Fibroblast of skin of left biceps (primary cell): ENCODE measurements at places on chromosomes 2 and 18.

DNA sequence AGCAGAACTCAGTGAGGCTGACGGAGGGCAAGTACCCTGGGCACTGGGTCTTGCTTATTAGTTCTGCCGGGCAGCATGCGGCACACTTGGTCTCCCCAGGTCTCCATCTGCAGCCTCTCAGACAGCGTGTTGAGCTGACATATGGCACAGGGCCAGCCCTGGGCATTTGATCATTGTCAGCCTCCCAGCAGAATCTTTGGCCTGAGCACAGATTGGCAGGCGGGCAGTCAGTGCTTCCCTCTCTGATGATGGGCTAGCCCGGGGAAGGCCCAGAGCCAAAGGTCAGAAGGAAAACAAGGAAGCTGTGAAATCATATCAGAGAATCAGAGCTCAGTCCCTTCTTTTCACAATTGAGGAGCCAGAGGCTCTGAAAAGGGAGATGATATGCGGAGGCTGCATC lies 150.1 kb upstream of the LRRTM1 start:
- DNase-seq: no peak

DNA sequence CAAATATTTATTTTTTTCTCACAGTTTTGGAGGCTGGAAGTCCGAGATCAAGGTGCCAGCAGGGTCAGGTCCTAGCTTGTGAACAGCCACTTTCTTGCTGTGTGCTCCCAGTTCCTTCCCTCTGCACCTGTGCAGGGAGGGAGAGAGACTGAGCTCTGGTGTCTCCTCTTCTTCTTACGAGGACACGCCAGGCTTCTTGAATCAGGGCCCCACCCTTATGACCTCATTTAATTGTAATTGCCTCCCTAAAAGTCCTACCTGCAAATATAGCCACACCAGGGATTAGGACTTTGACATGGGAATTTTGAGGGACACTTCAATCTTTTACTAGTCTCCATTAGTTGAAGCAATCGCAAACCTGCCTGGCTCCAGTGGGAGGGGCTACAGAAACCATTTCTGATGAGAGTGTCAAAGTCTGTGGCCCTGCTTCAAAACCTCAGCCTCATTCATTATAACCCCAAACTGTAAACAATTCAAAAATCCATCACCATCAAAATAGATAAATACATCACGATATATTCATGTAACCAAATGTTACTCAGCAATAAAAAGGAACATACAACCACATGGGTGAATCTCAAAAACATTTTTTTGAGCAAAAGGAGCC lies 18.2 kb upstream of the SEH1L start:
- no peak for DNase-seq

- peak; percentile 37 for DNase-seq
These were observed 570.1 kb downstream of the PLCL1 start for GRCh38 chr2:198374375-198375082.

DNA sequence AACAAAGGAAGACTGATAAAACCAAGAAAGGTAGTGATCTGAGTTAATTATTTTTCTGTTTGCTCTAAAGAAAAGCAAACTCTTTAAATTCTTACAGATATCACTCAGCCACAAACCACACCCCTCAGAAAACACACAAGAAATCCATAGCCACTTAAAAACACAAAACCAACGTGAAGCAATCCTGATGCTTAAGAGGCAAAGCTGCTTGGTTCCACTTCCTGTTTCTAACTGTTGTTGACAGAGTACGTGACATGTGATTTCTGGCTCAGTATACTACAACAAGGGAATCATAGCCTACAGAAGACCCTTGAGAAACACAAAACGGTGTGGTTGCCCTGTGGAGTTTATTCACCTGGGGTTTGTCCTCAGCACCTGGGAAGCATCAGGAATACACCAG lies 240.9 kb upstream of the APCDD1 start:
- no peak for DNase-seq

DNA sequence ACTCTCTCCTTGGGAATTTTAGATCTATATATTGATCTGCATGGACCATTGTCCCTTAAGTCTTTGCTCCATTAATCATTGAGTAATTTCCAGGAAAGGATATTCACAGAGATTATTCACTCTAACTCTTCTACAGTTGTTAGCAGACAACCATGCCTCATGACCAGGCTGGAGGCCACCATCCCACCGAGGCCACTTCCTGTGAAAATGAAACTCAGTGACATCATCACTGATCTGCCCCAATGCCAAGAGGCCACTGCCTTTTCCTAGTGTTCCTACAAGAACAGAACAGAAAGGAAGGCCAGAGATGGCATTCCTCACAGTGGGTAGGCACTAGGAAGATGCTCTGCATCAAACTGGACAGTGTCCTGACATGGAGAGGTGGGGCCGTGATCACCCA lies 161.3 kb downstream of the DTNA start:
- no peak for DNase-seq

DNA sequence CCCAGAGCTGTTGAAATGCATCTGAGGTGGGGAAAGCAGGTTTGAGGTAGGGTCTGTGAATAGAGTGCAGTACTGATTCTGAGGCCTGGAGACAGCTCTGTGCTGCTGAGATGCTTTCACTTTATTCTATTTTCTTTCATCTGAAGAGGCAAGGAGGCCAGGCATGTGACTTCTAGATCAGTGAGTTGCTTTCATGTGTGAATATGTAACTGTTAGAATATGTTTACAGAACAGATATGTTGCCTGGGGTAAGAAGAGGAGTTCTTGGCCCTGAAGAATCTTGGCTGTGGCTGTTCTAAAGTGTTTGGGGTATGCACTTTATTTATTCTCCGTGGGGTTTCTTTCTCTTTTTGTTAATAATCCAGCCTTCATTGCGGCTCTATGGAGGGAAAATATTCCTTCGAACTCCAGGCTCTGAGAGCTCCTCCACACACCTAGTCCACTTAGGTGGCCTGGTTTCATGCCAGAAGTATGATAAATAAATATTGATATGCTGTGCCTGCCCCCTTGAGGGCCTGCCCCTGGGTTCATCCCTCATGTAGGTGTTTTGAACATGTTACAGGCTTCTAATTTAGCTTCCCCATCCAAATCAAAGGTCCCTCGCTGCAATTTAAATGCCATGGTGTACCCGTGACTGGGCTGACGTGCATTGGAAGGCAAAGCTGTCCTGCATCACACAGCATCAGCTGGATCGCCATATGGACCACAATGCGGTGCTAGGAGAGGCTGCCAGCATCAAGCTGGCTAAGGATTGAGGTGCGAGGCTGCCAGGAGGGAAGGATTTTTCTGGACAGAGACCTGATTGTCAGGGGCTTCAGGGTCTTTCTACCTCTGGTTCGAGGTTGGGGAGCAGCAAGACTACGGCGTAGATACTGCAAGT lies 102.9 kb downstream of the PRKCE start:
- DNase-seq: no peak

DNA sequence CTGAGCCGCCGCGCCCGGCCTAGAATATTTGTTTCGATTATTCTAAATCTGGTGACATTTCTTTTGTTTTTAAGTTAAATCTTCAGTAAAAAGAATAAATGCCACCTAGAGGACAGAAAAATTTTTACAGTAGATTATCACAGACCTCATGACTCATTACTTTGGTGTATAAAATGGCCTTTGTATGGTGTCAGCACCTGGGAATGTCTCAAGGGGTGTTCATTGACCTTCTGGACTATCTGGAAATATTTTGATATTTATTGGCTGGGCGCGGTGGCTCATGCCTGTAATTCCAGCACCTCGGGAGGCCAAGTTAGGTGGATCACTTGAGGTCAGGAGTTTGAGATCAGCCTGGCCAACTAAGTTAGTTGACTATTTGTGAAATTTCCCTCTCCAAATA lies 30.3 kb upstream of the SLC30A6 start:
- DNase-seq: peak; percentile 52

- no peak for DNase-seq
These were observed 136.6 kb upstream of the GLI2 start for GRCh38 chr2:120599072-120599471.

- DNase-seq: no peak
These were observed 31.1 kb downstream of the DSG4 start for GRCh38 chr18:31407649-31408048.

DNA sequence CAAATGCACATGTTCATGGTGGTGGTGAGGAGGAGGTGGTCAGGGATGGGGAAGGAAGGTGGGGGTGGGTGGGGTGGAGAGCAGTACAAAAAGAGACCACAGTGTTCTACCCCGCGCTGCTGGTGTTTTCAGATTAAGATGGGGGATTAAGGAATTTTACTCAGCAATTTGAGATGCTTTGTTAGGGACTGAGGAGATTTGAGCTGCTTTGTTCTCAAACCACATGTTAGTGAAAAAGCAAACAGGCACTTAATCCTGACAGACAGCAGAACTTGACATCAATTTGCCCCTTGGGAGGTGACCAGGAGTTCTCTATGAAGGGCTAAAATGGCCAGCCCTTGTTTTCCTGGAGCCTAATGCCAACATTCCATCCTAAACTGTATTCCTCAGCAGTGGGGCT lies 244.5 kb downstream of the MEIS1 start:
- DNase-seq: no peak

GRCh38 chr2:81266106-81266505 lies 961.6 kb upstream of the LRRTM1 start:
- no peak for DNase-seq

DNA sequence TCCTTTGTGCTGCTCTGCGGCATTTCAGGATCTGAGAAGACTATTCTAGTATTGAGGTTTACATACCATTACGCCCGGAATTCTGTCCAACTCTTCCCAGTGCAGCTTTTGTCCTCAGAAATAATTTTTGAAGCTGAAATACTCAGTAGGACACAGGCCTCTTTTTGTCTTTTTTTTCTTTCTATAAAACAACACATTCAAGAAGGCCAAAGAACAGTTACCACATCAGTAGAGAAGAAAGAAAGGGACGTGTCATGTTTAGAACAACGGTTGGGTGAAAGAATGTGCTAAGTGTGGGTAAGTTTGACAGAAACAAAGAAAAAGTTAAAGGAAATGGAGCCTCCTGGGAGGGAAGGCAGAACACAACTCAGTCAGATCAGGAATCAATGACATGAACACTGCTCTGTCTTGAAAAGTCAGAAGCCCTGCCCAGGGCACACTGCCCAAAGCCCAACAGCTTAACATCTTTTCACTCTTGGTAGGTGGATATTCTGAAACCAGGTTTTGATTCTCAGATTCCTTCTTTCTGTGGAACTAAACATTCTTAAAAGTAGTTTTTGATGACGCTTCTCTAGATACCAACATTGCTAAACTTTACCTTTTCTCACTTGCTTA lies 198.6 kb upstream of the CWC22 start:
- DNase-seq: no peak

DNA sequence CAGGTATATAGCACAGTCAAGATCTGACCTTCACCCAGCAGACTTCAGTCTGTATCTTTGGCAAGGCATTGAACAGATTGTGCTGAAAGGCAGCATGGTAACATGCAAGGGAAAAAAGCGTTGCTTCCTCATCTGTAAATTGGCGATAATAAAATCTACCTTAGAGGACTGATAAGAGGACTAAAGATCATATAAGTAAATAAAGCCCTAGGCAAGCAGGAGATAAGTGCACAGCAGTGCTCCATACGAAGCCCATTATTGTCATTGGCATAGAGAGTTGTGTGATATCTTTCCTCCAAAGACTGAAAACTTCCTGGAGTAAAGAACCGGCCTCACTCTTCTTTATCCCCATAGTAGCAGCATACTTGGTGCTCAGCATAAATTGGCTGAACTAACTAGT lies 162.6 kb downstream of the ANKRD44 start:
- DNase-seq: no peak

- no peak for DNase-seq
These were observed 56.8 kb upstream of the KIDINS220 start for GRCh38 chr2:8893978-8894820.

DNA sequence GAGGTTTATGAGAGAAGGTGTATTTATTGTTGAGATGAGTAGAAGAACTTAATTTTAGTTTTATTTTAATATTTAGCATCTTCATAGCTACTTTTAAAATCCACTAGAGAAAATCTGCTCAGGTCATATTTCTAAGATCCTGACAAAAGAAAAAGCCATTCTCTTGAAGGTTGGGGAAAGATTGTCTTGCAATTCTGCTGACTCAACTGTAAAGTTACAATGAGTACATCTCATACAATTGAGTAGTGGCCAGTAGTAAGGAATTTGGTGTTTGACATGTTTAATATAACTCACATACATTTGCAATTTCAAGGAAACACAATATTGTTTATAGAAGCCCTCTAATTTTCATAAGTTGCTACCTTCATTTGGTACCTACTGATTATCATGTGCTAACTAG lies 344.5 kb downstream of the LRRTM1 start:
- no peak for DNase-seq

DNA sequence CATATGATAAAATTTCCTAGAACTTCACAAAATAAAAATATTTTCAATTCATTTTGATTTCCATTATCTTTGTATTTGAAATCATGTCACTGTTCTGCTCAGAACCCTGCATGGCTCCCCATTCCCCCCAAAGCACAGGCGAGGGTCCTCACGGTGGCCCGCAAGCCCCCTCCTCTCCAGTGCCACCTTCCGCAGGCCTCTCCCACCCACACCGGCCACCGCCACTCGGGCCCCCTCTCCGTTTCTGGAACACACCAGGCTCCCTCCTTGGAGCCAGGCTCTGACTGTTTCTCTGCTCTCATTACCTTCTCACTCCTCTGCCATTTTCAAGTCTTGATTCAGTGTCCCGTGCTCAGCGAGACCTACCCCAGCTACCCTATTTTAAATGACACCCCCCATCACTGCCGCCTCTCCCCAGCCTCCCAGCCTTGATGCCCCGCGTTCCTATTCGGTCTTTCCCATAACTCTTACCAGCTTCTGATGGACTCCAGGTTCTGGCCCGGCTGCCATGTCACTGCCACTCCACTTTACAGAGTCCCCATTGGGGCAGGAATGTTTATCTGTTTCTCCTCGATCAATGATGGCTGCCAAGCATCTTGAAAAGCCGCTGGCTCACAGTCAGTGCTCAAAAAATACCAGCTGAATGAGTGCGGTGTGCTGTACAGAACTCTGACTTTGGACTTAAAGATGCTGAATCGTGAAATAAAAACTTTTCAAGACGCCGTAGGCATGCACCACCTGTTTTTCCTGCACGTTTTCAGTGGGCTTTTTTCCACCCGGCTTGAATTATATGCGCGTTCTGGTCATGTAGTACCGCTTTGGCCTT lies 201.0 kb downstream of the GBX2 start:
- no peak for DNase-seq

- DNase-seq: no peak
These were observed 123.0 kb upstream of the CCDC150 start for GRCh38 chr2:196516564-196516963.

DNA sequence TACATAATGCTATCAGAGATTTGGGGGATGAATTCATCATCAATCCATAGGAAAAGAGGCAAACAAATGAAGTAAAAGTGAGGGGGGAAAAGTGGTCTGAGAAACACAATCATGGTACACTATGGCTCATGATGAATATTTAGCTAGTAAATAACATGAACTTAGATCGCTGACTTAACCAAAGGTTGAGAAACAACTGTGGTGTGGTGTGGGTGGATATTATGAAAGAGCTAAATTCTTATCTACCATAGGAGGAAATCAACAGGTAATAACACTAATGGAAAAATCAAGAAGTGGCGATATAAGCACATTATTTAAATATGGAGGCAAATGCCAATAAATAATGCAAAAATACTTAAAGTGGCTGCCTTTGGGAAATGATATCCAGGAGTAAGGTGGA lies 12.2 kb upstream of the TPRKB start:
- DNase-seq: no peak

GRCh38 chr2:45826460-45826859 lies 175.0 kb downstream of the PRKCE start:
- no peak for DNase-seq

GRCh38 chr2:219713110-219713509 lies 85.7 kb downstream of the SLC4A3 start:
- no peak for DNase-seq

GRCh38 chr2:99079226-99079625 lies 62.3 kb upstream of the C2orf15 start:
- no peak for DNase-seq
